Effector memory CD4-positive, alpha-beta T cell (primary cell): ENCODE measurements at places on chromosomes 7 and 10.

DNA sequence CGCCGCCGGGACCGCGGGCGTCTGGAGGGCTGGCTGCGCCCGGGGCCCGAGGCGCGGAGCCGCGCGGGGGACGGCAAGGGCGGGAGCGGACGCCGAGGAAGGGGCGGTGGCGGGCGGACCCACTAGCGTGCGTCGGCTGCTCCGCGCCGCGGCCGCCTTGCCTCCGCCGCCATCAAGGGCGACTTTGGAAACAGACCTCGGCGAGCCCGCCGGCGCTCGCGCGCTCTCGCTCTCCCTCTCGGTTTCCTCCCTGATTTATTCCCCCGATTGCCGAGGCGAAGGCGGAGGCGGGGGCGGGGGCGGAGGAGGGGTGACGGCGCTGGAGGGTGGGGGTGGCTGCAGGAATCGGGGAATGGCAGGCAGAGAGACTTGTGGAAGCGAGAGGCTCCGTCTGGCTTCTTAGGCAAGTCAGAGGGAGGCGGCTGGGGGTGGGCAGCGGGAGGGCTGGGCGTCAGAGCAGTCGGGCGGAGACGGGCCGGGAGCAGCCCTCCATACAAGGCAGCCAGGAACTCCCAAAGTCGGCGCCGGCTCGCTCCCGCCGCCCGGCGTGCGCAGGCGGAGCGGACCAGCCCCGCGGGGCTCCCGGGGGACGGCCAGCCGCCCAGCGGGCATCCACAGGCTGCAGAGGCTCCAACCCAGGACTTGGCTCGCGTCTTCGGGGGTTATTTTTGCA, at the start of gene CACNA2D1:
Gene CACNA2D1, minus strand, starts transcription at position 231 of the 673 bp plus-strand sequence.
- no peak for DNase-seq

- no peak for DNase-seq
Observed at GRCh38 chr10:5092848-5093790, 1.1 kb upstream of the AKR1C3 start.

GRCh38 chr7:118575393-118575948, 351.0 kb downstream of the ANKRD7 start:
- DNase-seq, result no peak

GRCh38 chr10:32109603-32110002, 53.4 kb upstream of the KIF5B start:
- DNase-seq, result no peak

GRCh38 chr10:26232174-26232573, 15.6 kb downstream of the GAD2 start:
- no peak for DNase-seq

DNA sequence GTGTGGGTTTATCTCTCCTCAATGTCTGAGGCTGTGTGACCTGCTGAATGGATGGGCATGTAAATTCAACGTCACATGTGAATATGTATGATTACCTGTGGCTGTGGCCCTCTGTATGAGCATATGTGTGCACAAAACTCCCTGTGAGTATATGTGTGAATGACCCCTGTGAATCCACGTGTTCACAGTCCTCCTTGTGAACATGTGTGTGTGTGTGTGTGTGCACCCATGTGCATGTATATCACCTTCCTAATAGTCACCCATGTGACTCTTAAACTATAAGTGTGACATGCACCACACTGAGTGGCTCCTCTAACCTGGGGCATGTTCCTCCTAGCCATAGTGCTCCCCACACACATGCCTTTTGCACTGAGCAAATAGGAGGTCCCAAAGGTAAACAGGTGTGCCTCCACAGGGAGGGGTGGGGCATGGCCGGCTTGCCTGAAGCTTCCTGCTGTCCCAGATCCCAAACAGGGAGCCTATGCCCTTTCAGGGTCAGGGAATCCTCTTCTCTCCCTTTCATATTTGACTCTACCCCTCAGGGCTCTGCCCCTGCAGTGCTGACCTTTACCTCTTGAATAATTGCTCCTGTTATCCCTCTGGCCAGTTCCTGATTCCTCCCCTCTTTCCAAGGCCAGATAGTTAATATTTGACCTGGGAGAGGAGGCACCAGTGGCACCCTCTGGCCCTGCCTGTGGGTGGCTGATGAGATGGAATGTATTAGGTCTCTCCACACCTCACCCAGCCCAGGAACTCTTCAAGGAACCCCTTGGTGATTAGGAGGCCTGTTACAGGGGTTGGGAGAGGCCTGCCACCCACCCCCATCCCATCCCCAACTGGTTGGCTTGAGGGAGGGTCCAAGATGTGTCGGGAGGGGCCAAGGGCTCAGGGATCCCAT, 1.9 kb downstream of the SEMA4G start:
- DNase-seq, result no peak

- no peak for DNase-seq
Observed at GRCh38 chr7:29332042-29332811, 137.7 kb downstream of the CHN2 start.

DNA sequence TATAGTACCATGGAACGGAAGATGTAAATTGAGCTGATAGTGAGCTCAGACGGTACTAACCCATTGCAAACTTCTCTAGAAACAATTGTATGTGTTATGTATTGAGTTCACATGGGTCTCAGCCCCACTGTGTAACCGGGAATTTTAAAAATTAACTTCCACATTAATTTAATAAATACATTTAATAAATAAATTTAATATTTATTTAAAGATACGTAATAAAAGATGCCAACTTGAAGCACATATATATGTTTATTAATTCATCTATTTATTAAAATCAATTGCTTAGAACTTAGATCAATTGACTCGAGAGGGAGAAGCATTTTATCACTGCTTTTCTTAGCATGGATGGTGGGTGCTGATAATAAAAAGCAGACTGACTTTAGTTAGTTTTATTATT, 170.1 kb upstream of the NPVF start:
- no peak for DNase-seq

DNA sequence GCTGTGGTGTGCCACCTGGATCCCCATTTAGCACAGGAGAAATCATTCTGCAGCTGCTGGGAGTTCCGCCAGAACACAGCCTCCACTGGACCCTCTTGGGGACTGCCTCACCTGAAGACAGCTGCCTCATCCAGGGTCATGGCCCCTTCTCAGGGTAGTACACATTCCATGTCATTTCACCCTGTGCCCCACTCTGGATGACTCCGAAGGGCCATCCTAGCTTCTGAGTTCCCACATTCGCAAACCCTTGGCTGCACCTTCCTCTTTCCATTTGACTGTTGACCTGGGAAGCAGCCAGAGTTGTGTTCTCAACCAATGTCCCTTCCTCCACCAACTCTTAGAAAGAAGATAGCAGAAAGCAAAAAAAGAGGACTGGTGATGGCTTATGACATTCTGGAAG, 125.6 kb upstream of the TBX20 start:
- DNase-seq, result no peak
